CD4-positive, alpha-beta T cell treated with Interleukin-6 at 100 ng/mL for 8 hours (primary cell): ENCODE measurements at places on chromosomes 16 and 17.

GRCh38 chr17:27158382-27158781 lies 135.5 kb upstream of the WSB1 start:
- no peak for DNase-seq

- DNase-seq: no peak
Measured at GRCh38 chr17:8563981-8564602, 66.4 kb downstream of the MYH10 start.

- DNase-seq: no peak
Measured at GRCh38 chr16:11689031-11689840, 21.0 kb downstream of the SNN start.

DNA sequence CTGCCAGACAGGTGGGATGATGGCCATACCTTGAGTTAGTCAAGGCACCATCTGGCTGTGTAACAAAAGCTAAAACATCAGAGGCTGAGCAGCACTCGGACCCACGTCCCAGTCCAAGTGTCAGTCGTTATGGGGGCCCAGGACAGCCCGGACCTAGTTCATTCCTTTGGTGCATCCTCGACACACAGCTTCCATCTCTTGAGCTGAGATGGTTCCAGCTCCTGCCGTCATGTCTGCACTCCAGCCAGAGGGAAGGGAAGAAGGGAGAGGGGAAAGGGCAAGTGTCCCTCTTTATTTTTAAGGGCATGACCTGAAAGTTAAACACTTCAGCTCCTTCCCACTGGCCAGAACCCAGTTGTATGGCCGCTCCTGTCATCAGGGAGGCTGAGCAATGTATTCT lies 218.0 kb downstream of the SEC14L1 start:
- DNase-seq: no peak

DNA sequence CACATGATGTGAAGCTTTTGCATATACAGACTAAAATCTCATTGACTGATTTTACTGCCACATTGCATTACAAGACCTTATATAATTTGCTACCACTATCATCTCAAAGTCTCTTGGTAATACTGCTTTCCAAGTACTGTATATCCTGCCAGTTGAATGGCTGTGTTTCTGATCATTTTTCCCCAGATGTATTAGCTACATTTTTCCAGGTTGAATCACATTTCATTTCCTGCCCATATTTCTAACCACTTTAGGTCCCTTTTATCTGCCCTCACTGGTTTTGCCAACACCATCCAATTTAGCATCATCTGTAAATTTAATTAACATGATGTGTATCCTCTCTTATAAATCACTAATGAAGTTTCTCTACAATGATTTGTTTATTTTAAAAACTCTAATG lies 365.7 kb upstream of the PMFBP1 start:
- DNase-seq: no peak
